ENCODE measurements at places on chromosomes 11 and 22.

DNA sequence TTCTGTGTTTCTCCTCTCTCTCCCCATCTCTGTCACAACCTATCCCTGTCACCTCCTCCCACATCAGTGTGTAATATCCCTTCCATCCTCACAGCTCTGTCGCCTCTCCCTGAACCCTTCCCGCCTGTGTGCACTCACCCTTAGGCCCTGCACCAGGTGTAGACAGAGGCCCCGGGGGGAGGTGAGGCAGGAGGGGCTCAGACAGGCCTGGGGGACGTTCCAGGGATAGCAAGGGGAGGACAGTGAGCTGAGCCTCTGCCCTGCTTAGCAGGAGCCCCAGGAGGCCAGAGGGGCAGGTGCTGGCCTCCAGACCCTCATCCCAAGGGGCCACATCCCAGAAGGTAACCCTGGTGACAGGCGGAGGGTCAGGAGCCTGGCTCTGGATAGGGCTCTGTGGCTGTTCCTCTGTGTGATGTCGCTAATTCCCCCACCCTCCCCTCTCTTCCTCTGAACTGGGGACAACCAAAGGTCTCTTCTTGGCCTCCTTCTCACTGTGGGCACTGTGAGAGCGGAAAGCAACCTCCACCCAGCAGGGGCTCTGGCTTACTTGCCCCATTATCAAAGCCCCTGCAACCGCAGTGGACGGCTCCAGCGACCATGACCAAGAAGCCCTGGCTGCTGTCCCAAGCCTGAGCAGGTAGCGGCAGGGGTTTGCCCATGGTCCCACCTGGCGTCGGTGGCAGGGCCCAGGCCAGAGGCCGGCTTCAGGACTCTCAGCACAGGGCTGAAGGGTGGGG, 35.7 kb downstream of the KCNJ4 start:
- DNase-seq = no peak

DNA sequence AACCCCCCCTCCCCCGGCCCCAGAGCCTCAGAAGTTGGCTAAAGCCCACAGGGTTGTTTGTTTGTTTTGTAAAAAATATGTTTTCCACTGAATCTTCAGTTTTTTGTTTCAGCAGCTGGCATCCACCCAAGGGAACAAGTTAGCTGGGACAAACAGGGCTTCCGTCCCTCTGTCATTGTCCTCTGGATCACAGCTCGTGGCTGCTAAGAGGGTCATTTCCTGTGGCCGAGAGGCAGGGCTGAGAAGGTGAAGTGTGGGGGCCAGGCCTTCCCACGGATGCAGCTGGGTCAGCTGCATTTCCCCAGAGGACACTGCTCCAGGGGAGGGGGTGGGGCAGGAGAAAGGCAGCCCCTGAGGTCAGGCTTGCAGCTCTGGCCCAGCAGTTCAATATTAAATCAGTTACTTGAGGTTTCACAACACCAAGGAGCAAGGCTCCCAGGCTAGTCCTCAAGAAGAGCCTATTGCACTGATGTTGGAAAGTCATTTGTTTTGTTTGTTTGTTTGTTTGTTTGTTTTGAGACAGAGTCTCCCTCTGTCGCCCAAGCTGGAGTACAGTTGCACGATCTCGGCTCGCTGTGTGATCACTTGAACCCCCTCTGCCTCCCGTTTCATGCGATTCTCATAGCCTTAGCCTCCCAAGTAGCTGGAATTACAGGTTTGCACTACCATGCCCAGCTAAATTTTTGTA, 34.4 kb upstream of the SMTN start:
- DNase-seq = no peak

GRCh38 chr11:72430741-72431570, 3.4 kb downstream of the CLPB start:
- DNase-seq = no peak

DNA sequence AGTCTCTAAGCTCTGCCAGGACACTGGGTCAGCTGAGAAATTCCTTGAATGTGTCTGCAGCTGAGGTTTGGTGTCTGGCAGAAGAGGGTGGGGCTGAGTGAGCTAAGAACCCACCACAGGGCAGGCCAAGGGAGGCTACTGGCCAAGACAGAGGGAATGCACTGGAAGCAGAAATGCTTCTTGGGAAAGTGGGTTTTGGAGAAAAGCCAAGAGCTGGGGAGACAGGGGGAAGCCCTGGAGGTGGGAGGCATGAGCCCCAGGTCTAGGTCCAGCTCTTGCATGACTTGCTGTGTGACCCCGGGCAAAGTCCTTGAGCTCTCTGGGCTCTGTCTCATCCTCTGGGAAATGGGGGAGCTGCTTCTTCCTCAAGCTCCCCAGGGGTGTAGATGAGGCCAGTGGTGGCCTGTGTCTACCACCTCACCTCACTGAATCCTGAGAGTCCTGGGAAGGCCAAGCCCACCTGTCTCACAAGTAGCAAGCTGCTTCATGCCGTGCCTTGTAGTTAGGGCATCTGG, 2.3 kb downstream of the MMP11 start:
- DNase-seq = no peak

DNA sequence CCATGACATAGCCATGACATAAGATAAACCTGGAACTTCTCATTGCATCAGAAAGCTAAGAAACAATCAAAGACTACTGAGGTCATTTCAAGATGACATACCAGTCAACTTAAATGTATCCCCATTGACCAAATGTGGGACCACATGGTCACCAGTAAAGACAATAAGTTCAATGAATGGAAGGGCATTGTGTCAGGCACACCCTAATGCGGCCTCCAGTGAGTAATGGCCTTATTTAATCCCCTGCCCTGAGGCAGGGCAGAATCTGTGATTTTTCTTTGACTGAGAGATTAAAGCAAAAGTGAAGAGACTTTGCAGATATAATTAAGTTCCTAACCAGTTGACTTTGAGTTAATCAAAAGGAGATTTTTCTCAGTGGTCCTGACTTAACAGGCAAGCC, 17.3 kb upstream of the SYT8 start:
- no peak for DNase-seq

GRCh38 chr11:44030996-44031395, 16.8 kb upstream of the ACCSL start:
- DNase-seq = no peak

DNA sequence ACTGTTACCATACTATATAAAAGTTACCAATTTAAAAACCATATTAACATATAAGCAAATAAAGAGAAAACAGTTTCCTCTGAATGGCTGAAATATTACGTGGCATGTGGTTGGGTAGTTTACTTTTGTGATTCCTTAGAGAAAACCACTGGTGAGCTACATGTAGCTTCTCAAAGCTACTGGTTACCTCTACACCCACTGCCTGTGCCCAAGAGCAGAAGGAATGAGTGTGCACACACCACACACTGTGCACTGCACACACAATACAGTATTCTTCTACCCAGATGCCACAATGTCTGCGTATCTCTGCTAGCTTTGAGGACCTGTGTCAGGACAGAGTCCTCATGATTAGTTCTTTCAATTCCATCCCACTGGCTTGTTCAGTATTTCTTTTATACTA, 25.5 kb upstream of the YPEL1 start:
- DNase-seq = no peak

GRCh38 chr11:118198370-118198769, 21.9 kb upstream of the SCN2B start:
- DNase-seq = peak; percentile 80

GRCh38 chr11:11978098-11978637, 30.3 kb downstream of the DKK3 start:
- DNase-seq = no peak

- no peak for DNase-seq
Measured at GRCh38 chr11:43366677-43367076, 8.0 kb downstream of the TTC17 start.

DNA sequence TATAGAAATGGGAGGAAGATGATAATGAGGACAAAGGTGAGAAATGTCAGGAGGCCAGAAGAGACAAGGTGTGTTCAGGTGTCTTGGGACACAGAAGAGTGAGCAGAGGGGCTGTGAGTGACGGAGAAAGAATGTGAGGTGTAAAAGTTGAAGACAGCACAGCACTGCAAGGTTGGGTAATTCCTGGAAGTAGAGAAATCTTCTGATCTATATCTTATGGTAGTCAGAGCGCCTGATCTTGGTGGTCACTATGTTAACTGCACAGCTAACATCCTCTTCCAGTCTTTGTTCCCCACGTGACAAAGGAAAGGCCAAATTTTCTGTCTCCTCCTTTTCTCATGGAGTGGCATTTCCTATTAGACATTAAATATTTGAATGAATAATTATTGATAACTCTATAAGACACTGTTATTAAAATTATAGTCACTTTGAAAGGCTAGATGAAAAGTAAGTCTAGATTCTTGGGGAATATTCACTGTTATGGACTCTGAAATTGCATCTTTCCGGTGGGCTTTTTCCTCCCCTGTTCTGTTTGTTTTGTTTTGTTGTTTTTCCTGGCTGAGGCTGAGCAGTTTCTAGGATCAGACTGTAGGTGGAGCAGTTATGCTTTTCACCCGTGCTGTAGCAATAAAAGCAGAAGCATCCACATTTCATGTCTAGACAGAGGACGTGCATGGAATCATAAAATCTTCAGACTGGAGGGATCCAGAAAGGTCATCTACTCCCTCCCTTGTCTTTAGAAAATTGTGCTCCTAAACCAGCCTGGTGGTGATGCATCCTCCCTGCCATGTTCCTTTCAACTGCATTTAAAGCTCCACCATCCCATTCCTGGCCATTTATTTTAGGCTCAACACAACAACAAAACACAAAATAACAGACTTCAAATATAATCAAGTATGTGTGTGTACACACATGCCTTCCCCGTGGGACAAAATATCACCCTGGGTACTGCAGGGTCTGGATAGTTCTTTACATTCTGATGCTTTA, 26.6 kb downstream of the SC5D start:
- DNase-seq = no peak

DNA sequence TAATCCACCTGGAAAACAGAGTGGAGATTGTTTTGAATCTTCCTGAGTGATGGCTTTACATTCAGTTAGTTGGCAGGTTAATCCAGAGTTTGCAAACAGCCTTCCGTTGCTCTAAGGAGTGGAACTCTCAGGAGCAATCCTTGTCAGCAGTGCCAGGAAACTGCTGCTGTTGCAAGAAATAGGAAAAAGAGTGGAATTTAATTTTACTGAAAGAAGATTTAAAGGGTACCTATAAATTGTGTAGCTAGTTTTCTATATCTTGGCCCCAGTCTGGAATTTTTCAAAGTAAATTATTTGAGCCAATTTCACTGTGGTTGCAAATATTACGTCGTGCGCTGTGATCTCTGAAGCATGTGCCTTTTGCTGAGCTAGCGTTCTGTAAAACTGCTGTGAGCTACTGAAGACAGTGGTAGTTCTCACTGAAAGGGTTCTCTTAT, 55.5 kb upstream of the SLC5A12 start:
- DNase-seq = no peak

DNA sequence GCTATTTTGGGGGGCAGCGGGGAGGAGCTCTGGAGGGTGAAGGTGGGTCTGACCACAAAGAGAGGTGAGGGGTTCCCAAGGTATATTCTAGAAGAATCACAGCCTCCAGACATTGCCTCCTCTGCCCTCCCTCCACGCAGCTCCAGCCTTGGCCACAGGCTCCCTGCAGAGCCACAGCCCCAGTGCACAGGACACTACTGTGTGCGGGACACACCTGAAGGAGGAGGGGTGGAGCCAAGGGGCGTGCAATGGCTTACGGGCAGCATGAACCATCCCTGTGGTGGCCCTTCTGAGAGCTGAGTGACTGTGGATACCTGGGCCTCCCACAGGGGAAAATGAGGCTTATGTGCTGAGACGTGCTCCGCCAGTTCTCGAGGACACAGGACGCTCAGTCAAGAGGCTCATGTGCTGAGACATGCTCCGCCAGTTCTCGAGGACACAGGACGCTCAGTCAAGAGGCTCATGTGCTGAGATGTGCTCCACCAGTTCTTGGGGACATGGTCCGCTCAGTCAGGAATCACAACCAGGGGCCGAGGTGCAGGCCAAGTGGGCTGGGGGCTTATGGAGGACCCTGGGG, 417.3 kb downstream of the SHANK2 start:
- no peak for DNase-seq

DNA sequence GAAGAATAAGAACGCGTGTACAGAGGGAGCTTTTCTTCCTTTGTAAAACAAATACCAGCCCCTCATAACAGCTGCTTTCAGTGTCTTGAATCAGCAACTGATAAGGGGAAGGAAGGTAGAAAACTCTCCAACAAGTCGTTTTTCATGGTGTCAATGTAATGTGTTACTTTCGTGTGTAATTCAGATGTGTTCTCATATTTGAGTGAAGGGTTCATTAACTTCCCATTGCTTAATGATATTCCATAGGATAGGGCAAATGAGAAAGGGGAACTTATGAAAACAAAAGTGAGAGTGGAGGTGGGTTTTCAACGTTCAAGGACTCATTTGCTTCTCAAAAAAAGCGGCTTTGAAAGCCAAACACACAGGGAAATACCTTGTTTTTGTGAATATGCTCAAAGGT, 452.1 kb downstream of the NTM start:
- DNase-seq = no peak

- no peak for DNase-seq
Measured at GRCh38 chr22:50363166-50363802, 20.2 kb downstream of the PPP6R2 start.

DNA sequence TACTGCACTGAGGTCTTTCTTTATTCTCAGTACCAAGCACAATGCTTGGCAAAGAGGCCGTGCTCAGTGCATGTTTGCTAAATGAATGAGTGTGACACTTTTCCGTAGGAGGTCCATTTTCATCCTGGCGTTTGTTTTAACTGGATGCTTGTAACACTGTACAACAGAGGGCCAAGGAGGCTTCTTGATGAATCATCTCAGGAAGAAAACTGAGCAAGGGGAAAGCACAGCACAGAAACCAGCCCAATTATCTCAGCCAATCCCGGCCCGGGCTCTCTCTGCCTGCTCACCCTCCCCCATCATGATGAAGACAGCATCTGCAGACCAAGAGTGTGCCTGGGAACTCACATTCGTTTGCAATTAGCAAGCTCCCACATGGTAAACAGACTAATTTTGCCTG, 570.3 kb downstream of the OPCML start:
- DNase-seq = no peak
